ENCODE measurements at places on chromosomes 7 and 10.

DNA sequence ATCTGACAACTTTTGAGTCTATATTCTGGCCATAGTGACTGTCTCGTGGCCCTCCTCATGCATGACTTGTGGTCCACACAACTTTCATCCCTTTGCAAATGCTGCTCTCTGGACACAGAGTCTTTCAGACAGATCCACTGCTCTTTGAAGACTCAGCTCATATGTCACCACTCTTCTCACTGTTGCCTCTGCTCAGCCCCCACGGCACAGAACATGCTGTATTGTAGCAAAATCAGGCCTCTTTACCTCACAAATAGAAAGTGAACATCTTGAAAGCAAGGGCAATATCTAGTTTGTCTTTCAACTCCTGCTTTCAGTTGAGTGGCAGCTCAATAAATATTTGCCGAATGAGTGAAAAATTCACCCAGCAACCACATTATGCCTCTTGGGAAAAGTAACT, 443.5 kb downstream of the NRG3 start:
- ATAC-seq, result no peak

DNA sequence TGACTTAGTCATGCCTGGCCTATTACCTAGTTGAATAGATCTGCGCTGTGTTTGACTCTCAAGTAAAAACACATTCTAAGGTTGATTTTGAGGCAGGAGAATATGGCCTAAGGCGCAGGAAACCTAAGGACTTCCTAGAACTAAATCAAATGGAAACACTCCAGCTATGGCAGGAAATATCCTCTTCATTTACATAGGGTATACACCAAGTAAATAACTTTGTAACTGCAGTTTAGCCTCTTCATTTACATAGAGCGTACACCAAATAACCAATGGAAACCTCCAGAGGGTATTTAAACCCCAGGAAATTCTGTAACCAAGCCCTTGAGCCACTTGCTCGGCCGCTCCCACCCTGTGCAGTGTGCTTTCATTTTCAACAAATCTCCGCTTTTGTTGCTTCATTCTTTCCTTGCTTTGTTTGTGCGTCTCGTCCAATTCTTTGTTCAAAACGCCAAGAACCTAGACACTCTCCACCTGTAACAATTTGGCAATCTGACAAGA, 35.6 kb upstream of the XRCC2 start:
- ATAC-seq, result no peak

GRCh38 chr10:59229441-59229840, 53.0 kb downstream of the PHYHIPL start:
- ATAC-seq, result no peak

- ATAC-seq, result peak; percentile 63
Measured at GRCh38 chr10:79404231-79404609, 41.2 kb downstream of the ZCCHC24 start.

DNA sequence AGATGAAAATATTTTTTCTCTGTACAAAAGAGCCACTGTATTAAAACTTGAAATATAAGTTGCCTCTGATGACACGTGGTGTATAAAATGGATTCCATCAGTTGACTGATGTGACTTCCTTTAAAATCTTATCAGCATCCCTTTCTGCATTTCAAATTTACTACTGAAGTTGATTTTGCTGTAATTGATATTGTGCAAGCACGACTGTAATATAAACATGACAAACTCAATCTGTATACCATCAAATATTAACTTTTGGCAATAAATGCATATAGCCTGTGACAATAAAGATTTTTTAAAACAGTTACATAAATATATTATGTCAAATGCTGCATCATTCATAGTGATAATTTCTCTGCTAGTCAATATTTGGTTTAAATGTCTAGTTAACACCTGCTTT, 7.8 kb downstream of the PAPSS2 start:
- ATAC-seq, result no peak

GRCh38 chr7:32262315-32262714, 192.1 kb upstream of the PDE1C start:
- ATAC-seq, result no peak

DNA sequence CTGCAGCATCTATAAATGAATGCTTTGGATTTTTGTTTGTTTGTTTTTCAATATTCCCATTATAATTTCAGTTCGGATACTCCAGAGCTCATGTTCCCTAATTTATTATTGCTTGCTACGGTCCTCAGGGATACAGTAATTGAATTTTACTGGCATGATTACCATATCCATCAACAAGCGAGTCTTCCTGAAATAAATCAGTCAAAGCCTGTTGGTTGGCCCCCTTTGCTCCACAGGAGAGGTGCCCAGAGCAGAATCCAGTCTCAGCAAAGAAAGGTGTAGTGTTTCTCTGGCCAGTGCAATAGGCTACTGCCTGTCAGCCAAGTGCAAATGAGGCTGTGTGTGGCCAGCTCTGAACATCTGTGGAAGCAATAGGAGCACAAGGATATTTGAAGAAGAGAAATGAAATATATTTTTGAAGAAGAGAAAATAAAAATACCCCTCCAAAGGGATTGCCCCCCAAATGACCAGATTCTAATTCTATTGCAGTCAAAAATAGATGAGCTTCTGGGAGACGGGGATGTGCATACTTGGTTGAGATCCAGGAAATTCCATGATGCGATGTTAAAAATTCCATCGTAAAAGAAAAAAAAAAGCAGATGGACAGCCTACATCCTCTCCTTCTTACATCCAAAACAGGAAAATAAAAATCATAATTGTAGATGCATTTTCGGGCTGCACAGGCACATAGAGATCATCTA, 18.1 kb downstream of the TRIL start:
- no peak for ATAC-seq

- no peak for ATAC-seq
Measured at GRCh38 chr7:151595702-151596350, 76.1 kb upstream of the RHEB start.

GRCh38 chr10:63429281-63429680, 36.5 kb downstream of the JMJD1C start:
- no peak for ATAC-seq

- no peak for ATAC-seq
Measured at GRCh38 chr10:107647462-107647861, 483.0 kb upstream of the SORCS1 start.

DNA sequence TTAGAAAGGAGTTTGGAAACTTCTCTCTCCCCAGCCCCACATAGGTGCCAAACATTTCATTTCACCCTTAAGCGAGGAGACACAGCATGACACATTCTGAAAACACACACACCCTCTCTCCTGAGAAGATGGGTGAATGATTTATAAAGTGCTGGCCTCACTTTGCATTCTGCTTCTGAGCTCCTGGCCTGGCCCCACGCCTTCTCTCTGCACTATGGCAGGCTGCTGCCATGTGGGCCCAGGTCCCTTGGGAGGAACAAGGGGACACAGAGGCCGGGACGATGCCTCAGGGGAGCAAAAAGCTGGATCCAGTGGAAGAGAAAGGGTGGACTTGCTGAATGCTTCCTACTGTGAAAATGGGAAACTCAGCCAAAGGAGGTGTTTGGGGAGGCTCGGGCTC, 56.0 kb downstream of the CPXM2 start:
- peak; percentile 58 for ATAC-seq

DNA sequence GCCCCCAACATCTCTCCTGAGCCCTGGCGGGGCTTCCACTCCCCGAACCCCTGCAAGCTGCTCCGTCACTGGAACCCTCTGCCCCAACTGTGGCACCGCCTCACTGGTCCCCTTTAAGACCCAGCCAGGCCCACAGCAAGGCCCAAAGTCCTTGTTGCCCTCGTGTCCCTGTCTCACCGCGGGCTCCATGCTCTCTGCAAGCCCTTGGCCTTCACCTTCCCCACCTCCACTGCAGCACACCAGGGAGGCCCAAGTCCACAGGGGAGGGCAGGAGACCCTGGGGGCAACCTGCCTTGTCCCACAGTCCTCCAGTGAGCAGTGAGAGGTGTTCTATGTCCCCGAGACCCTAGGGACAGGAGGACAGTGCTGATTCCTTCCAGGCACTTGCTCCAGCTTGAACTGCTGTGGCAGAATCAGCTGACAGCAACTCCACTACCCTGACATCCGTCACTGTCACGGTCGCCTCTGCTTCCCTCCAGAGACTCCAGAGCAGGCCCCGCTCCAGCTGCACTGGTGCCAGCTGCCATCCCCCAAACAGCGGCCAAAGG, 105.3 kb downstream of the CYTH3 start:
- ATAC-seq, result no peak

DNA sequence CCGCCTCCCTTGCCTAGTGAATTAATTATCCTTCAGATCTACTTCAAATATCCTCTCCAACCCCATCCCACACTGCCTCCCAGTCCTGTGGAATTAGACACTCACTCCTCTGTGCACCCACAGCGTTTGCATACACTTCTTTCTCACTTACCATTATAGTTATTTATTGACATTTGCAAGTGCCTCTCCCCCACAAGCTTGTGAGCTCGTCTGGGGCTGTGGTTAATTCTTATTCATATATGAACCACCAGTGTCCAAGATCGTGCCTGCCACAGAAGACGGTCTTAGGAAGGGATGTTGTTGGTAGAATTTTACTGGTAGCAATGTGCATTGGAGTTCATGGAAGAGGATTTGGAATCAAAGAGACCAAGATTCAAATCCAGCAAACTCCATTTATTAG, 68.1 kb upstream of the AOAH start:
- no peak for ATAC-seq

GRCh38 chr7:134920026-134920753, 66.1 kb upstream of the AGBL3 start:
- no peak for ATAC-seq

DNA sequence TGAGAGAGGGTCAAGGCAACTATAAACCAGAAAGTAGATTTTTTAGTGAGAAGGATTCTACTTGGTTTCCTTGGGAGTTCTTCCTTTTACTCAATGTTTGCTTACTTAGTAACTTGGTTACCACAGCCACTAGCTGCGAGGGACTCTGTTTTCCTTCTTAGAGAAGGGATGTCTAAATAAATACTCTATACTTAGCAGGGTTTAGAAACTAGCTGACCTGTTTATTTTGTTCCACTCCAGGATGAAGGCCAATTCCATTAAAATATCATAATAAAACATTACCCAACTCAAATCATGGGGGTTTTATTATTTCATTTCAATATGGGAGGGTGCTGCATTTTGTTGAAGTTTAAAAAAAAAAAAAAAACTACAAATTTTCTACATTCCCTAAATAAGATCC, 87.3 kb downstream of the PPP1R3A start:
- ATAC-seq, result no peak

DNA sequence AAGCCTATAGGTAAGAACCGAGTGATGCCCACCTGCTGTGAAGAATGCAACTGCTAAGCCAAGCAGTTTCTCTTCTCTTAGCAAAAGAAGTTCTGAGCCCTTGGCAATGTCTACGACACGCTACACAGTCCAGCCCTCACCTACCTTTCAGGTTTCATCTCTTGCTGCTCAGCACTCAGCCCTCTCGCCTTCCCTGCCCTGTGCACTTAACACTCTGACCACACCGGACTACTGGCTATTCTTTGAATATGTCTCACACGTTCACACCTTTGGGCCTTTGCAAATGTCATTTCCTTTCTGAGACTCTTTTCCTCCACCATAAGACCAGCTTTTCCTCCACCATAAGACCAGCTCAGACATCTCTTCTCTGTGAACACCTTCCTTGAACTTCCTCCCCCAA, 67.0 kb upstream of the ITGB1 start:
- no peak for ATAC-seq

DNA sequence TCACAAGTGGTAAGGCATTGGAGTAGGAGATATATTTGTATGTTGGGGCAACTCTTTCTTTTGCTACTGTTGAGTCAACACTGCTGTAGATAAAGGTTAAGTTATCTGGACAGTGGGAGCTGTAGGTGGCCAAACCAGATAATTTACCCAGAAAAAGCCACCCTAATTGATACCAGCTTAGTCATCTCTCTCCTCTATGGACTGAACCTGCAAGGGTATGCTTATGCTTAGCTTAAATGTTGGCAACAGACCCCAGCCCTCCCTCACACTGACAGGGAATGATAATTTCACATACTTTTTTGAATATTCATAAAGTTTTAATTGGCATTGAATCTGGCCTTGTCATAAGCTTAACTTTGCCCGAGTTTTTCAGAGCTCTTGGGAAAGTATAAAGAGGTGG, 66.3 kb downstream of the CREB5 start:
- ATAC-seq, result no peak

DNA sequence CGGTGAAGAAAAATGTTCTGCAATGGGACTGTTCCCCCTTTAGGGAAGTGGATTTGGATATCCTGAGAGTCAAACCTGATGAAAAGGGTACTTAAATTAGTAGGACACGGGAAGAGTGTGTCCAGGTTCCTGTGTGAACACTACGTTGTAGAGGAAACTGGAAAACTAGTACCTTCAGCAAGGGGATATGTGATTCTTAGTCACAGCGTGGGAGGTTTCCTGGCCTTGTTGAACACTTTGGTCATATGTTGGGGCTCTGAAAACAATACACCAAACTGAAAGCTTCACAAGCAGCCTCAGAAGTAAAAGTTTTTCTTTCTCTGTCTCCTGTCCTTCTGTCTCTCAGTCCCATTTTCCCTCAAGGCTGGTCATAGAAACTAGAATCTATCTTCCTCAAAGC, 306.9 kb upstream of the GLI3 start:
- no peak for ATAC-seq

DNA sequence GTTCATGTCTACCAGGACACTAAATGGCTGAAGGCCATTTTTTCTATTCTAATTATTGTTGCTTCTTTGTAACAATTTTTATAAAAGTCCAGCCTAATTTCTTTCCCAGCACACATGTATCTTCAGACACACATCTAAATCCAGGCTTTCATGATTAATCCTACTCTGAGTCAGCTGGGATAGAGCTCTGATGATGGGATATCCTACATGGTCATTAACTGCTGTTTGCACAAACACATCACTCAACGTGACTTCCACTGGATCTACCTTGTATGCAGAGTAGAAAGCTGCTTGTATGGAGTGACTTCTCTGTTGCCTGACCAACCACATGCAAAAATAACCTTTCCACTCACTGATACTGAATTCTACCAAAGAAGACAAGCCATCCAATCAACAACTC, 260.9 kb downstream of the AHR start:
- no peak for ATAC-seq

DNA sequence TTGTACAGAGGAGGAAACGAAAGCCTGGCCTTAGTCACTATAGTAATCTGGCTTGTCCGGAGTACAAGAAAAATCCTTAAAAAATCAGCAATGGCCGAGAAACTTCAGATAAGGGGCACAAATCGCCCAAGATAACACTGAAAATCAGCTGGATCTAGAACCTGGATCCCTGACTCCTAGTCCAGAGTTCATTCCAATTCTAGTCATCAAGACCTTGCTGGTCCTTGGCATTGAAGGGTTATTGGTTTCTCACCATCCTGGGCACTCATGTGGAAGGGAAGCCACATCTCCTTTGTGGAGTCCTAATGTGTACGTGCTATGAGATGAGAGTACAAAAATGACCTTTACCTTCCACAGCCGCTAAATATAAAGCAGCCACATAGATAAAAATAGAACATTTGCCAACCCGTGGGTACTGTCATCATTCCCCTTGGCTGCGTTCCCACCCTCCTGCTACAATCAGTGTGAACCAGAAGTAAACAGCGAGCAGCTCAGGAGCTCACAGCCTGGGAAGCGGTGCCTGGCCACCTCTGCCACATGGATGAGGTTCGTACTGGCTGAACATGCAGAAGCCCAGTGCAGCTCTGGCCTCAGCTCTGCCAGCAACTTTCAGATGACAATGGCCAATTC, 116.0 kb upstream of the PDLIM1 start:
- peak; percentile 44 for ATAC-seq

GRCh38 chr10:25080880-25081581, 64.6 kb downstream of the THNSL1 start:
- peak; percentile 86 for ATAC-seq

GRCh38 chr10:28240400-28240799, 62.5 kb downstream of the MPP7 start:
- ATAC-seq, result no peak

GRCh38 chr10:127990846-127991542, 84.1 kb downstream of the PTPRE start:
- peak; percentile 73 for ATAC-seq
